ENCODE measurements at places on chromosomes 2 and 18. TPM values are rescaled to one million over a fixed set of nuclear protein-coding genes. Genes with fewer than 3 reads are reported as not detected.

C2orf76 gene
- 5.9 TPM for total RNA-seq

CRIM1 gene
- total RNA-seq = 669 TPM

GRCh38 chr2:7835693-7836680, 845.9 kb upstream of the ID2 start:
- DNase-seq = peak; percentile 93

GRCh38 chr2:17543848-17544247, 3.4 kb downstream of the VSNL1 start:
- DNase-seq = no peak

Measured in renal cortical epithelial cell (primary cell).